ENCODE measurements at places on chromosomes 3 and 15.

DNA sequence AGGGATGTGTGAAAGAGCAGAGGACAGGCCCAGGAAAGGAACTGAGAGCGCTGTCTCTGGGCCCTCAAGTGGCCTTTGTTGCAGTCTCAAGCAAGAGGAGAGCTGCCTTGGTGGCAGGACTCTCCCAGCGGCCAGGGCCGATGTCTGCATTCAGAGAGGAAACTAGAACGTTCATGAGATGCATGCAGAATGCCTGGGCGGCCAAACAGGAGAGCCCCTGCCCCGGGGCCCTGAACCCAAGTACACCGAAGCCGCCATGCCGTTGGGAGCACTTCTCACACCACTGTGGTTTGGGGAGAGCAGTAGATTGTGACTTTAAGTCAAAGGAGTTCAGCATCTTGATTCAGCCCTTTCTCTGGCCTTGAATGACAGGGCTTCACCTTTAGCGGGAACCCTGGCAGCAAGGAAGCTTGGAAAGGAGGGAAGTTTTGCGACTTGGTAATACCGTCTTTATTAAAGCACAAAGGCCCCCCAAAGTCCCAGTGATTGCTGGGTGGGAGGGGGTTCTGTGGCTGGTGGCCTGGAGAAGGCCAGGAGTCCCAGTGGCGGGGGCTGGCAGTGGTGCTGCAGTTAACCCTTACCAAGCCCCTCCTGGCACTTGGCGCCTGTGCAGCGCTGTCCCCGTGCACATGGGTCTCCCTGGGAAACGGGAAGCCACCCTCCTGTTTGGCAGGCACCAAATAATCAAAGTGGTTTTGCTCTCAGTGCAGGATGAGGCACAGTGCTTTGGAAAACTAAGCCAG lies 36.2 kb downstream of the SLC6A11 start:
- no peak for DNase-seq

GRCh38 chr3:189983612-189984011 lies 137.1 kb downstream of the P3H2 start:
- no peak for DNase-seq

GRCh38 chr3:59820352-59820934 lies 770.6 kb upstream of the CFAP20DC start:
- DNase-seq = no peak

GRCh38 chr3:66475386-66476020 lies 25.3 kb downstream of the LRIG1 start:
- no peak for DNase-seq
